ENCODE measurements at places on chromosomes 13 and 19.

- no peak for DNase-seq
Observed at GRCh38 chr13:78305171-78305570, 298.2 kb downstream of the POU4F1 start.

DNA sequence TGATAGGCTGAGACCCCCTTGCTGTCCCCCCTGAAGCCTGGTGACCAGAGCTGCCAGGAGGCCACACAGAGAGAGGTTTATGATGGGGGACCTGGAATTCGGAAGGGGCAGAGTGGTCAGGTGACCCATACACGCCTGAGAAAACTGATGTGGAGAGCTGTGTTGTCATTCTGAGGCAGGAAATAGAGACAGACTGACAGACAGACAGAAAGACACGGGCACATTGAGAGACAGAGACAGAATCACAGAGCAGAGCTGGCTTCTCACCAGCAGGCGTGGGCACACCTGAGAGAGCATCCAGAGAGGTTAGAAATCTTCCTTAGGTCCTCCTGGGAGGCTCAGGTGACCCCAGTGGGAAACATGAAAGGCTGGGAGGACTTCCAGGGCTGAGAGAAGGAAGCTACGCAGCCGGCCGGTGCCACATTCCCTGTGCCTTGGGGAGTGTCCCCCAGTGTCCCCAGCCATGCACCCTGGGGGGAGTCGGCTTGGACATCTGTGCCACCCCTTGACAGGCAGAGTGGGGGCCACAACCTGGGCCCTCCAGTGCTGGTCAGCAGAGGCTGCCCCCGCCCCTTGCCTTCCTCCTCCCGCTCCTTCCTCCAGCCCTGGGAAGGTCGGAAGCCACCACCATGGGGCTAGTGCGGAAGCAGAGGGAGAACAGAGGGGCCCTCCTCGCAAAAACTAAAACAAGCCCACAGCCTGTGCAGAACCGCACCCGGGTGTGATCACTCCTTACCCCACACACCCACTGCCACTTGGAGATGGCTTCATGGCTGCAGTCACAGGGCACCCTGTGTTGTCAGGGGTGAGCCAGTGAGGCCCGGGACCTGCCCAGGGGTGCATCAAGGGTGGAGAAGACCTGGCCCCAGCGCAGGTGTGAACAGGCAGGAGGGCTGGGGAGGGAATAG, 2.2 kb downstream of the FFAR1 start:
- no peak for DNase-seq

DNA sequence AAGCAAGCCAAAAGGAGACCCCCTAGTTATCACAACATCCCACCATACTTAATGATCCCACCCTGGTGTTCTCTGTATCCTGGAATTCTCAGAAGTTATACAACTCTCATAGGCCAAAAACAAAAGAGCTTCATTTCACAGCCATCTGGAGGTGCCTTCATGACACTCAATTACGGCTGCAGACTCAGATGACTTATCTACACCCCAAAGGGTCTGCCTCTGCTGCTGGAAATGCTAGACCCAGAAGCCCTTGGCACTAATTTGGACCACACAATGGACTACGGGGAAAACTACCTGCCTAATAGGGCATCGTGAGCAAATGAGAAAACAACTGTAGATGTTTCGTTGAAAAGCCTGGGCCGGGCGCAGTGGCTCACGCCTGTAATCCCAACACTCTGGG, 40.2 kb downstream of the BRD4 start:
- no peak for DNase-seq

- no peak for DNase-seq
Observed at GRCh38 chr13:31749929-31750328, 10.6 kb downstream of the RXFP2 start.

DNA sequence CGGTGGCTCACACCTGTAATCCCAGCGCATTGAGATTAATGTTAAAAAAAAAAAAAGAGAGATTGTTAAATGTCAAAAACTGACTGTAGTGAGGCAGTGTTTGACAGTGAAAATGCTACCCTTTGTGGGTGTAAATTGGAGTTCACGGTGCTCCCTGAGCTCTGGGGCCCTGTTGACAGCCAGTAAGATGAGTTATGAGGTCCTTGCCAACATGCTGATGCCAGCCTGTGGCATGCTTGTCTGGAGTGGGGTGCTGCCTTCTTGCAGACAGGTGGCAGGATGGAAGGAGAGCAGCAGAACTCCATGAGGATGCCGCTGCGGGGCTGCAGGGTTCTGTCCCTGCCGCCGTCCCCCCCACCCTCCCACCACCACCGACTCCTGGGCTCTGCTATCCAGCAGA, 25.9 kb downstream of the PRAM1 start:
- no peak for DNase-seq
